ENCODE measurements at places on chromosomes 1 and 21.

DNA sequence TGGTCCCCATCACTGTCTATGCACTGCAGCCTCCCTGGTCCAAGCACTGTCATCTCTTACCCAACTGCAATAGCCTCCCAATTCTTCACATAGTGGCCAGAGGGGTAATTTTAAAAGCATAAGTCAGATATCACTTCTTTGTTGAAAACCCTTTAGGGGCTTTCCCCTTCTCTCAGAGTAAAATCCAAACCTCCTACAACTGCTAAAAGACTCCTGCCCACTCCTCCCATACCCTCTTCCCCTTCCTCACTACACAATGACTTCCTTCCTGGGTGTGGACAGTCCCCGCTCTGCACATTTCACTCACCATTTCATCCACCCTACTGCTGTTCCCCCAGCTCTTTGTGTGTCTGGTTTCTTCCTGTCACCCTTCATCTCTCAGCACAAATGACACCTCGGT, 8.3 kb downstream of the MCOLN2 start:
- DNase-seq = no peak

GRCh38 chr21:34255073-34255472, 108.7 kb upstream of the KCNE2 start:
- no peak for DNase-seq

- no peak for DNase-seq
Observed at GRCh38 chr1:235998812-235999211, 66.1 kb downstream of the NID1 start.

DNA sequence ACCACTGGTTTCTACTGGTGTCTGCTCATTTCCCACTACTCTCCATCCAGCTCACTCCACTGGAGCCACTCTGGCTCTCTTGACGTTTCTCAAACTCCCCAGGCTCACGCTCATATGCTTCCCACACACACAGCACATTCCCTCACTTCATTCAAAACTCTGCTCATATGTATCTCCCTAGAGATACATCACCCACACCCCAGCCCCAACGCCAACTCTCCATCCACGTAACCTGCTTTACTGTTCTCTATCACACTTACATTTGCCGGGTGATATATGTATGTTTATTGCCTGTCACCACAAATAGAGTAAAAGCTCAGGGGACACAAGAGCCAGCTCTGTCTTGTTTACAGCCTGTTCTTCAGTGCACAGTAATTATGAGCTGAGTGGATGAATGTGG, 22.2 kb downstream of the EBNA1BP2 start:
- DNase-seq = no peak

- no peak for DNase-seq
Observed at GRCh38 chr1:26274801-26275425, 5.0 kb upstream of the SH3BGRL3 start.

DNA sequence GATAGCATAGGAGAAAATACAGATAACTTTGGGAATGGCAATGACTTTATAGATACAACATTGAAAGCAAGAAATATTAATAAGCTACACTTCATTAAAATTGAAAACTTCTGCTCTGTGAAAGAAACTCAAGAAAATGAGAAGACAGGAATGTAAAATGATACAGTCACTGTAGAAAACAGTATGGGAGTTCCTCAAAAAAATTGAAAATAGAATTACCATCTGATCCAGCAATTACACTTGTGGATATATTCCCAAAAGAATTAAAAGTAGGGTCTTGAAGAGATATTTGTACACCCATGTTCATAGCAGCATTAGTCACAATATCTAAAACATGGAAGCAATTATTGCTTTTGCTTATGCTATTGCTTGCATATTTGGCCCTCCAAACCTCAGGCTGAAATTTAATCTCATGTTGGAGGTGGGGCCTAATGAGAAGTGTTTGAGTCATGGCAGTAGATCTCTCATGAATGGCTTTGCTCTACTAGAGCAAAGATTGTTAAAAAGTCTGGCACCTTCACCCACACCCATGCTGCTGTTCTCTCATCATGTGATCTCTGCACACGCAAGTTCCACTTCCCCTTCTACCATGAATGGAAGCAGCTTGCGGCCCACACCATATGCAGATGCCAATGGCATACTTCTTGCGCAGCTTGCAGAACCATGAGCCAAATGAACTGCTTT, 15.3 kb upstream of the AHCYL1 start:
- DNase-seq = no peak

DNA sequence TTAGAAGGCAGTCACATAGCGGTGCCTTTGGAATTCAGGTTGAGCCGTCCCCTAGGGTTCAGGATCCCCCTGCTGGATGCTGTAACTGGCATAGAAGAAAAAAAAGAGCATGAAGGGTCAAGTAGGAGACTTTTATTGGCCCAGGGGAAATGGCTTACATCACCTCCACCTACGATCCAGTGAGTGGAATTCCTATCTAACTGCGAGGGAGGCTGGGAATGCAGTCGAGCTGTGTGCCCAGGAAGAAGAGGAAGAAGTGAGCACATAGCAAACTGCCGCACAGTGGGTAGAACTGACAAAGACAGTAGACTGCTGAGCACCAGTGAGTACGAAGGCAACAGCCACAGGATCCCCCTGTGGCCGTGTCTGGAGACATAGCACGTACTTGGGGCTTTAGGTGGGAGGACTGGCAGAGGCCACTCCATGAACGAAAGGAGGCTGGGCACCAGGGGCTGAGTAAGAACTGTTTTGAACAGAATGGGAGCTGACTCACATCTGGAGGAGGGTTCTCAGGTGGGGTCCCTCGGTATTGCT, 79.2 kb downstream of the RNF220 start:
- no peak for DNase-seq

GRCh38 chr1:41835485-41835884, 83.2 kb downstream of the HIVEP3 start:
- no peak for DNase-seq

- no peak for DNase-seq
Observed at GRCh38 chr1:116152950-116153691, 41.9 kb downstream of the MAB21L3 start.

DNA sequence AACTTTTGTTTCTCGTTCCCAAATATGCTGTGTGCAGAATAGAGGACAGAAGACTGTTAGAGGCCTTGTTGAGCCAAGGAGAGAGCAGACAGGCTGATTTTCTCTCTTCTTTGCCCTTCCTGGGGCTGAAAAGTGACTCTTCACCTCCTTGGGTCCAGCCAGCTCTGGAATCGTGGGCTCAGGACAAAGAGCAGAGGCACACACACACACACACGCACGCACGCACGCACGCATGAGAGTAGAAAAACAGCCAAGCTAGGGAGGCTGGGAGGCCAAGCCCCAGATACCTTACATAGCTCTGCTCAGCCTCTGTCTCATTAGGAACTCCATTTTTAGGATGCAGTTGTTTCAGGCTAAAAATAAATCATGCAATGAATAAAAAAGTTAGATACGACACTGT, at the start of gene CASQ2:
Gene CASQ2, minus strand, starts transcription at position 166 of the 400 bp plus-strand sequence. CDS start 173 bp downstream, outside the sequence.
- DNase-seq = no peak

GRCh38 chr1:70042090-70042731, 163.2 kb downstream of the LRRC40 start:
- DNase-seq = no peak

DNA sequence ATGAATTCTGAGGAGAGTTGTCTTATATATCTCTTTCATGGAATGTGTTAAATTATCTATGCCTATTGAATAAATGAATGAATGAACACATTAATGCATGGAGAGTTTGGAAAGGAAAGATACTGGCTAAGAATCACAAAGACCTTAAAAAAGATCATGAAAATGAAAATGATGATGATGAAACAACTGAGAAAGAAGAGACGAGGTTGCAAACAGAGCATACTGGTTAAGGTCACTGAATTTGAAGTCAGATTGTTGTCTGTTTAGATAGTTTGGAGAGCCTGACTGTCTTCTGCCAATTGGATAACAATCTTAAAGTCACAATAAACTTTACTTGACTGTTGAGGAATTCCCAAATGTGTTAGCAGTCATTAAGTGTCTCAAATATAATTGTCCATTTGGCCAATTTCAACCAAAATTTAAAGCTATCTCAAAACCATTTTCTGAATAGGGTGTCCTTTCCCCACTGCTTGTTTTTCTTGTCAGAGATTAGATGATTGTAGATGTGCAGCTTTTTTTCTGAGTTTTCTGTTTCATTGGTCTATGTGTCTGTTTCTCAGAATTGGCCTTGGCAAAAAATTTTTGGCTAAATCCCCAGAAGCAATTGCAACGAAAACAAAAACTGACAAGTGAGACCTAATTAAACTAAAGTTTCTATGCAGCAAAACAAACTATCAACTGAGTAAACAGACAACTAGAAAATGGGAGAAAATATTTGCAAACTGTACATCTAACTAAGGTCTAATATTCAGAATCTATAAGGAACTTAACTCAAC, 132.2 kb downstream of the PTGER3 start:
- DNase-seq = no peak

DNA sequence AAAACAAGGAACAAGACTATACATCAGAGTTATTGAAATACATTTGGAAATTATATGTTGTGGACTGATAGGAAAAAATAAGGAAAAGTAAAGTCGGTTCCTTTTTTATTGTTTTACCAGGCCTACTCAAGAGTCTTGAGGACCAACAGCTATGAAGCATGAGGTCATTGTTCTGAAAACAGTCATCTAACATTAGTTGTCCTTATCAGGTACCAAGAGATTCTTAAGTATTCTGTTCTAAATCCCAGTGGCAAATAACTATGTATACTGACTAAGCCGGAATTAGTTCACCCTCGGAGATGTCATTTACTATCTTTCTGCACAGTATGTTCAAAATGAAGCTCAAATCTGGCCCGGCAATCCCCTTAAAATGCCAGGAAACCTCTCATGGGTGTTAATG, 585 bp downstream of the ADGRL4 start:
- DNase-seq = no peak

- DNase-seq = no peak
Observed at GRCh38 chr1:33000427-33001026, 35.9 kb upstream of the RNF19B start.

GRCh38 chr1:56057466-56058405, 521.6 kb downstream of the PLPP3 start:
- DNase-seq = no peak

DNA sequence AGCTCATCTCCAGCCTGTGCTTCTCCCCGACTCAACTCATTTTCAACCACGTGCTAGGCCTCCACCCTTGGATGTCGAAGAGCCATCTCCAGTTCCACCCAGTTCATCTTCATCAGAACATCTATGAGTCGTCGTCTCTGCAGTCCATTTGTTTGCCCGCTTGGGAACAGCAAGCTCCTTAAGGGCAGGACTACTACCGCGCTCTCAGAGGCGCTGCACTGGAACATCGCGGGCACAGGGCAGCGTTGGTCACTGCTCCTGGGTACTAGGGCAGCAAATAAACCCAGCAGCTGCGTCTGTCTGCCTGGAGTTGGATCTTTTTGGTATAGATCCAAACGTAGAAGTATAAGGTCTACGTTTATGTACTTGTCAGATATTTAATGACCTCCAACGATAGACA, 478 bp upstream of the PRDM2 start:
- no peak for DNase-seq

DNA sequence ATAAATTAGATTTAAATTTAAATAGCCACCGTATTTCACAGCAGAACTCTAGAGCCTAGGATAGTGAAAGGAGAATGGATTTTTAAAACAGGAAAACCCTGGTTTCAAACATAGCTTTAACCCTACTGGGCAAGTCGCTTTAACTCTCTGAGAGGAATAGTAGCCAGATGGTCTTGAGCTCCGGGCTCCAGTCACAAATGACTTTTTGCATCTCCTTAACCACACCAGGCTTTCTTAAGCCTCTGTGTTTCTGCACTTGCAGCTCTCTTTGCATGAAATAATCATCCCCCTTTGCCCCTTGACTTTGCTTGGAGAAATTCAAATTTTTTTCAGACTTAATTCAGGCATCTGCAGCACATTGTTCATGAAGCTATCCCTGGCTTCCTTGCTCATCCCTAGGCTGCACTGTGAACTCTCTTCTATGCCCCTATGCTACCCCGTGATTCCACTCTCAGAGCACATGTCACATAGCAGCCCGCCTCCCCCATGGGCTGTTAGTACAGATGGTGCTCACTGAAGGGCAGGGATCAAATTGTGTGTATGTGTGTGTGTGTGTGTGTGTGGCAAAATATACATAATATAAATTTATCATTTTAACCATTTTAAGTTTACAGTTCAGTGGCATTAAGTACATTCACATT, 68.8 kb upstream of the DAB1 start:
- no peak for DNase-seq

DNA sequence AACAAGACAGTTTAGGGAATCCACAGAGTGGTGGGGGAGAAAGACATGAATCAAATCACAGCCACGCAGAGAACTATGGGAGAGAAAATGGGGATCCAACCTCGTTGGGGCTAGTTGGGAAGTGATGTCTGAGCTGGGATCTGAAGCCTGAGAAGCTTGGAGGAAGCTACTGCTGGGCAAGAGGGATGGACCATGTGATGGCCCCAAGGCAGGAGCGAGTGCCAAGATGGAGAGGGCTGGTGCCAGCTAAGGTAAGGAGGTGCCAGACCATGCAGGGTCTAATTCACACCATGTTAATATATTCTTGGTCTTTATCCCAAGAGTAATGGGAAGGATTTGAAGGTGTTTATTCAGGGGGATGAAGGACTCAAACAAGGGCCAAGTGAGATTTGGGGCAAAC, 18.2 kb upstream of the TCEA3 start:
- DNase-seq = no peak

GRCh38 chr21:26385721-26386120, 187.4 kb downstream of the CYYR1 start:
- no peak for DNase-seq

DNA sequence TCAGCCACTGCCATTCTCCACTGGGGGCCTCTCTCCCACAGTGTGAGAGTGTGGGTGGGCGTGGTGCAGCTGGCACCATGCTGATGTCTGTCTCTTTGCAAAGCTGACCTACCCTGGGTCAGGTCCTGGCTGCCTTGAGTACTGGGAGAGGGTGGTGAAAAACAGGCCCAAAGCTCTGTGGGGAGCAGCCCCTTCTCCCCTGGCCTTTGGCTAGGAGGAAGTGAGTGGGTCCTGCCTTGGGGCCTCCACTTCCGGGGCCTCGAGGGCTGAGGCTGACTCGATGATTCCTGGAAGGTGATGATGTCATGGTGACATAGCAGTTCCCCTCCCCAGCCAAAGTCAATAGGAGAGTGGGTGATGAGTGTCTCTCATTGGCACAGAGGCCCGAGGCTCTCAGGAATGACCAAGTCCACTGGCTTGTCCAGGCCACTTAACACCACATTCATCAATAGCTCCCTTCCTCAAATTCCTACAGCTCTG, 53.0 kb downstream of the IER5 start:
- no peak for DNase-seq

- DNase-seq = no peak
Observed at GRCh38 chr1:157363660-157364140, 188.6 kb downstream of the FCRL5 start.

- no peak for DNase-seq
Observed at GRCh38 chr1:90717665-90718410, 736 bp upstream of the BARHL2 start.
